ENCODE measurements at places on chromosomes 5 and 9. TPM values are rescaled to one million over a fixed set of nuclear protein-coding genes. Genes with fewer than 3 reads are reported as not detected.

The RANBP17 gene
- total RNA-seq = 10.8 TPM

The SPINK4 gene
- not detected for total RNA-seq

The MTMR12 gene
- total RNA-seq = 36.9 TPM

DNA sequence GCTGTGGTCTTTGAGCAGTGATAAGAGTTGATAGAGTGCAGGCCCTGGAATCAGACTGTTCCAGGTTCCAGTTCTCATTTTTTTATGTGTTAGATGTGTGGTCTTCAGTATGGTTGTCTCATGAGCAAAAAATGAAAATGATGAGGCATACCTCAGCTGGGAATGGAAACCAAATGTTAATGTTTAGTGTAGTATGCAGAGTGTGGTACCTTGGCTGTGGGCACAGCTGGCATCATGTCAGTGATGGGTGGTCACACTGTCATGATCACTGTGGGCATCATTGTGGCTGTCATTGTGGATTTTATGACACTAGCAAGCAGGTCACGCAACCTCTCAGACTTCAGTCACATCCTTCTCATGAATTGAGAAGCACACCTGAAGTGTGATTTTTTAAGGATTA is 6.4 kb downstream of the ABLIM3 start:
- H3K4me3 ChIP-seq = no peak overlapping the region
- no peak for DNase-seq
- no peaks in the 10 kb centered on the region for H3K4me1 ChIP-seq
- H3K27ac ChIP-seq = no peak overlapping the region

GRCh38 chr5:158874792-158875191 is 224.9 kb downstream of the EBF1 start:
- H3K27ac ChIP-seq = no peak overlapping the region
- no peak for DNase-seq
- no peak overlapping the region for H3K4me3 ChIP-seq
- H3K36me3 ChIP-seq = no peaks in the 10 kb centered on the region
- no peaks in the 10 kb centered on the region for H3K27me3 ChIP-seq
- H3K4me1 ChIP-seq = peaks cover 31% of the 10 kb centered on the region

- peak overlapping the region; percentile 57 for H3K27ac ChIP-seq
- H3K4me1 ChIP-seq = no peaks in the 10 kb centered on the region
- DNase-seq = no peak
- no peaks in the 10 kb centered on the region for H3K27me3 ChIP-seq
- no peak overlapping the region for H3K4me3 ChIP-seq
Measured at GRCh38 chr5:119400245-119400644, 44.4 kb downstream of the TNFAIP8 start.

DNA sequence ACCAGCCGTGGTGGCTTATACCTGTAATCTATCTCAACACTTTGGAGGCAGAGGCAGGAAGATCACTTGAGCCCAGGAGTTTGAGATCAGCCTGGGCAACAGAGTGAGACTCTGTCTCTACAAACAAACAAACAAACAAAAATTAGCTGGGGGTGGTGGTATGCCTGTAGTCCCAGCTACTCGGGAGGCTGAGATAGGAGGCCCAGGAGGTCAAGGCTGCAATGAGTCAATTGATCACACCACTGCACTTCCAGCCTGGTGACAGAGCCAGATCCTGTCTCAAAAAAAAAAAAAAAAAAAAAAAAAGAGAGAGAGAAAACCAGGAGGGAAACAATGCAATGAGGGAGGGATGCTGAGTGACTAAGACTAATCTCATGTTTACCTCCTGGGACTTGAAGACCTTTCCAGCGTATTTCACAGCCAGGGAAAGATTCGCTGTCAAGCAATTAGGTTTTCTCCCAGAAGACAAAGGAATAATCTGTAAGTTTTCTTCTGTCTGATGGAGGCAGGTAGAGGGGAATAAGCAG is 51.1 kb upstream of the MIER3 start:
- H3K4me1 ChIP-seq = no peaks in the 10 kb centered on the region
- H3K27me3 ChIP-seq = no peaks in the 10 kb centered on the region
- H3K36me3 ChIP-seq = no peaks in the 10 kb centered on the region
- no peak overlapping the region for H3K4me3 ChIP-seq

- H3K27ac ChIP-seq = no peak overlapping the region
- no peaks in the 10 kb centered on the region for H3K36me3 ChIP-seq
- H3K4me1 ChIP-seq = no peaks in the 10 kb centered on the region
- no peak for DNase-seq
- H3K4me3 ChIP-seq = no peak overlapping the region
Measured at GRCh38 chr5:173727839-173728778, 111.7 kb upstream of the BOD1 start.

DNA sequence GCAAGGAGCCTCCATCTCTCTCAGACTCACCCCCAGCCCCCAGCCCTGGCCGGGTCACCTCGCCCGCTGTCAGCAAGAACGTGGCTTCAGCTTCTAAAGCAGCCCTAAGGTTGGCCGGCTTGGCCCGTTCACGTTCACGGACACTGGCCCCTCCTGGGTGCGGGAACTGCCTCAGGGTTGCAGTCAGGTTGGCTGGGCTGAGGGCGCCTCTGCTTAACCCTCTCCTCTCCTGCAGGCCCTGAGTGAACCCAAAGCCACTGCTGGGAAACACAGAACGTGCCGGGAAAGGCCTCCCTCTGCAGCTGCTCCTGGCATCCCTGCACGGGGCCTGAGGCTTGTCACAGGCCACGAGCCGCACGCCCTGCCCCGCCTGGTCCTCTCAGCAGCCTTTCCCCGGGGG is 40.1 kb upstream of the UBAC1 start:
- no peak for DNase-seq
- no peaks in the 10 kb centered on the region for H3K36me3 ChIP-seq

GRCh38 chr5:177309351-177310191 is 2.1 kb downstream of the MXD3 start:
- no peaks in the 10 kb centered on the region for H3K36me3 ChIP-seq
- peak; percentile 82 for DNase-seq
- no peak overlapping the region for H3K4me3 ChIP-seq

- H3K27me3 ChIP-seq = no peaks in the 10 kb centered on the region
- DNase-seq = peak; percentile 81
- H3K4me1 ChIP-seq = no peaks in the 10 kb centered on the region
- H3K27ac ChIP-seq = no peak overlapping the region
- H3K4me3 ChIP-seq = peak overlapping the region; percentile 79
Measured at GRCh38 chr9:137589441-137590122, 730 bp downstream of the ZMYND19 start.

DNA sequence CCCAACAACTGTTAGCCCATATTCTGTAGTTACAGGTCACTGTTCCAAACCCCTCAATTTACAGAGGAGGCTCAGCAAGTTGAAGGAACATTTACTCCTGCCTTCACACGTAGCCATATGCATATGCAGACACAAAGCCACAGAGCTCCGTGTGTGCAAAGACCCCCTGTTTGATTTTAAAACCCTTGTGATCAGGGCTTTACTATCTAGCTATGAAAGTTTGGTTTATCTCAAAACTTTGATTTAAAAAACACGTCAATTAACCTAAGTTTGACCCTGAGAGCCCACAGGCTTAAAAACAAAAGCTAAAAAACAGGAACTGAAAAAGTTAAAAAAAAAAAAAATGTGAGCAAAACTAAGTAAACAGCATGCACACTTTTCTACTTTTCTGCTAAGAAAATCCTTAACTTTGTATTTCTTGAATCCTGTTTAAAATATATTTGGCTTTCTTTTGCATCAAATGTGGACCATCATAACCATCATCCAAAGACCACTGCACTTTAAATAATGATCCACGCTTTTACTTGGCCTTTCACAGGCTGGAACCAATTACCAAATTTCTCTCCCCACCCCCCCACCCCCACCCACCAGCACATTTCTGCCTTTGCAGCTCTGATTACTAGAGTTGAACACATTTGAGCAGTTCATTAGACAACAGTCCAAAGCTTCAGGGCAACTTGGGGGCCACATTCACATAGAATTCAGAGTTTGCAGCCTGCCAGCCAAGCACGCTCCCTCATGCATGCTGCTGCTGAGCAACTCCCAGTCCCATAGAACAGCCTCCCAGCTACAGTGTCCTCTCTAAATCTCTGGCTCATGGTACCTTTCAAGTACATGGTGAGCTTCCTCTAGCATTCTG is 128.8 kb upstream of the MAP3K1 start:
- no peak for DNase-seq
- H3K27ac ChIP-seq = no peak overlapping the region
- no peak overlapping the region for H3K4me3 ChIP-seq
- H3K4me1 ChIP-seq = no peaks in the 10 kb centered on the region
- H3K27me3 ChIP-seq = no peaks in the 10 kb centered on the region

DNA sequence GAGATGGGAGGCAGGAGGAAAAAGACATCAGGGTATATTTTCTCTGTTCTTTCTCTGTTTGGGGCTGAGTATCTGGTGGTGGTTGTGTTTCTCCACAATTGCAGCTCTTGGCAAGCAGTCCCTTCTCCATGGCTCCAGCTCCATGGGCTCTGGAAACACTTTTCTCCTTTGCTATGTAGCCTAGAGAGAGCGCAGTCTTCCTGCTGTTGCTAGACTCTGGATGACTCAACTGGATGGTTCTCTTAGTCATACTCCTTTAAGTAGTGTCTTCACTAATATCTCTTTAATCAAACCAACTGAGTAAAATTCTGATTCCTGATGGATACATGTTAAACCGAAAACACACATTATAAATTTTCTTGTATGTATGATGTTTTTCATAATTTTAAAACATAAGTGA is 3.3 kb upstream of the PLGRKT start:
- no peak for DNase-seq
- H3K36me3 ChIP-seq = no peaks in the 10 kb centered on the region
- H3K4me1 ChIP-seq = no peaks in the 10 kb centered on the region
- no peak overlapping the region for H3K27ac ChIP-seq
- no peaks in the 10 kb centered on the region for H3K27me3 ChIP-seq

- no peak overlapping the region for H3K4me3 ChIP-seq
- H3K4me1 ChIP-seq = no peaks in the 10 kb centered on the region
- no peaks in the 10 kb centered on the region for H3K36me3 ChIP-seq
Measured at GRCh38 chr9:73845954-73846690, 651.0 kb upstream of the RORB start.

DNA sequence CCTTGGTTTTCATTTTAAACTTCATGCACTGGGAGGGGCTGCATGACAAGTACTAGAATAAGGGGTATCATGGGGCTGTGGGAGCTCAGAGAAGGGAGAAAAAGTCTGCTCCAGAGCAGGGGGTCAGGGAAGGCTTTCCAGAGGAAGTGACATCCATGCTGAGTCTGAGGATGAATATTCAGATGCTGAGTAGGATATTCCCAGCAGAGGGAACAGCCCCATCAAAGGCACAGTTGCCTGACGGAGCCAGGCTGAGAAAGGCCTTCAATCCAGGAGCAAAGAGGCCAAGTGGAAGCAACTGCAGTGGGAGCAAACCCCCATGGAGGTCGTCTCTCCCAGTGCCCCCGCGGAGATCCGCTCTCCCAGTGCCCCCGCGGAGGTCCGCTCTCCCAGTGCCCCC is 4.4 kb downstream of the PFN3 start:
- H3K4me1 ChIP-seq = no peaks in the 10 kb centered on the region
- H3K36me3 ChIP-seq = no peaks in the 10 kb centered on the region
- no peak for DNase-seq
- H3K27me3 ChIP-seq = no peaks in the 10 kb centered on the region
- H3K4me3 ChIP-seq = no peak overlapping the region

DNA sequence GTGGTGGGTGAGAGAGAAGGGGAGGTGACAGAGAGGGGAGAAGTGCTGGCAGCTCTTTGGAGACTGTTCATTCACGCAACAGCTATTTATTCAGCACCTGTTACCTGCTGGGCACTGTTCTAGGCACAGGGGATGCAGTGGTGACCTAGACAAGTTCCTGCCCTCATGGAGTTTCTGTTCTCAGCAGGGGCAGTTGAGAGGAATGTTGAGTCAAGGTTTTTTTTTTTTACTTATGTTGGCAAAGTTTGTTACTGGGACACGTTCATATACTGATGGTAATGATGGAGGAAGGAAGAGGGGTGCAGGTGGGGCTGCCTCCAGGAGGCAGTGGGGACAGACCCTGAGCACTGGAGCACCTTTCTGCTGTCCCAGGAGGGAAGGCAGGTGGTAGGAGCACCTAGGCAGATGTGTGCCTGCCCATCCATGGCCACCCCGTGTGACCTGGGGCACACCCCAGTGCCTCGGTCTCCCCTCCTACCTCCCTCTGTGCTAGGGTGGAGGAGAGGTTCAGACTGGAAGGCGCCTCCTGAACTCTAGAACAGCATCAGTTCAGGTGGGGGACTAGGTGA is 49.4 kb upstream of the SLC25A51 start:
- no peaks in the 10 kb centered on the region for H3K36me3 ChIP-seq
- peak overlapping the region; percentile 9 for H3K27ac ChIP-seq
- no peak overlapping the region for H3K4me3 ChIP-seq
- no peaks in the 10 kb centered on the region for H3K27me3 ChIP-seq

DNA sequence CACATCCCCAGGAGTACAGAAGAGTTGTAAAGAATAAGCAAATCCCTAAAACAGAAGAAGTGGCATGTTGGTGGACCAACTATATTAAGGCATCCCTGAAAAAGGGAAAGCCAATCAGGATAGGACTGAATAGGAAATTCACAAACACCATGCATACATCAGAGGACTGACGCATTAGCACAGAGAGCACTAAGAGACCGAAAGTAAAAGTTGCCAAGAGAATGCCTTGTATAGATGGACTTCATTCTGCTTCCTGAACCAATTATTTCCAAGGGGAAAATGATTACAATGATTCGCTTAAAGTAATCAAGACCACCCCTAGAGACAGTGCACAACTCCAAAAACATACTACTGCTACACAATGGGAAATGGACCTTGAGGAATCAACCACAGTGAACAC is 33.5 kb downstream of the SHC3 start:
- DNase-seq = no peak
- H3K4me1 ChIP-seq = no peaks in the 10 kb centered on the region
- H3K27ac ChIP-seq = no peak overlapping the region
- H3K27me3 ChIP-seq = no peaks in the 10 kb centered on the region
- no peaks in the 10 kb centered on the region for H3K36me3 ChIP-seq

- no peak overlapping the region for H3K4me3 ChIP-seq
- H3K4me1 ChIP-seq = peaks cover 4% of the 10 kb centered on the region
- DNase-seq = no peak
- no peaks in the 10 kb centered on the region for H3K36me3 ChIP-seq
Measured at GRCh38 chr9:112047538-112048066, 127.5 kb downstream of the SUSD1 start.

DNA sequence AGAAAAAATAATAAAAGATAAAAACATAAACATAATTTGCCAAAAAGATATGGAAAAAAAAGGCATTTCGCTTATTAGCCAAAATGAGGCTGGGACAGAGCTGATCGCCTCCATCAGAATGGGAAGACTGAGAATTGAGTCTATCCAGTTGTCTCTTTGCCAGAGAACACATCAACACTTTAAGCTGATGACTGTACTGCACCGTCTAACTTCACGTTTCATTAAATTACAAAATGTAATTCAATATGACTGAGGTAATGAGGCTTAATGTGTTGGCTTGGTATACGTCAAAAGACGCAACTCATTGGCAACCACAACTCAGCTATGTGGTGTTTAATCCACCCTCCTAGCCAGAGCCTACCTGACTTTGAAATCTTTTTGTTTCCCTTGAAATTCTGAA is 462.7 kb upstream of the CD180 start:
- no peak overlapping the region for H3K27ac ChIP-seq
- H3K27me3 ChIP-seq = no peaks in the 10 kb centered on the region
- no peaks in the 10 kb centered on the region for H3K4me1 ChIP-seq
- DNase-seq = no peak

- peaks cover 4% of the 10 kb centered on the region for H3K4me1 ChIP-seq
- H3K4me3 ChIP-seq = no peak overlapping the region
- H3K27ac ChIP-seq = no peak overlapping the region
- H3K27me3 ChIP-seq = no peaks in the 10 kb centered on the region
- no peaks in the 10 kb centered on the region for H3K36me3 ChIP-seq
Measured at GRCh38 chr9:110030632-110031031, 177.3 kb downstream of the C9orf152 start.

GRCh38 chr5:111602817-111603445 is 90.6 kb upstream of the STARD4 start:
- H3K4me3 ChIP-seq = no peak overlapping the region
- DNase-seq = no peak
- no peaks in the 10 kb centered on the region for H3K36me3 ChIP-seq
- no peaks in the 10 kb centered on the region for H3K4me1 ChIP-seq

Measured in aorta (tissue), 5 donors.